ENCODE measurements at places on chromosomes 4 and X.

GRCh38 chrX:38989076-38989475, 187.8 kb downstream of the MID1IP1 start:
- no peak for DNase-seq

DNA sequence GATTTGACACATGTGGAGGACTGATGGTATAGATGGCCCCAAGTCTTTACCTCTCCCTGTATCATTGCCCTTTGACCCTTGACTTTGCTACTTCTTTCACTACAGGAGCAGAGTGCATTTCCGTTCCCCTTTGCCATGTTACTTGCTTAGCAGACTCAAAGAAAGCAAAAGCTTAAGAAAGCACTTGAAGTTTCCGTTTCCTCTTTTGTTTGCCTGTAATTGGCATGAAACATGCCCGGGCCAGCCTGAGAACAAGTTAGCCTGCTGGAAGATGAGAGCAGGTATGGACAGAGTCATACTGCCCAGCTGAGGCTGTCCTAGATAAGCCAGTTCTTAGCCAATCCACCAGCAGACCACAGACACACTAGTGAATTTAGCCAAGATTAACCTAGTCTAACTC, 206.0 kb downstream of the BCOR start:
- DNase-seq = no peak

- DNase-seq = no peak
Measured at GRCh38 chr4:6923507-6923906, 13.9 kb downstream of the TBC1D14 start.

DNA sequence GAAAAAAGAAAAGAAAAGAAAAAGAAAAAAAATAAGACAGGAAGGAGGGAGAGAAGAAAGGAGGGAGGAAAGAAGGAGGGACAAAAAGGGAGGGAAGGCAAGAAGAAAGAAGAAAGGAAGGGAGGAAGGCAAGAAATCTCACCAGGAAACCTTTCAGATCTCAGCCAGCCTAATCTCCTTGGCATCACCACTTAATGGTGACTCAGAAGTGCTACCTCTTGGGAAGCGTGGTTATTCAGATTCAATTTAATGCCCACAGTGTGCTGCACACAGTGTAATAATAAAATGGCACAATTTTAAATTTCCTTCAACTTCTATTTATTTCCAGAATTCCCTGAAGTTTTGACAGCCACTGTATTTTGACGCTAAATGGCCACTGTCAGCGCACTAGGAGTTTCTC, 50.3 kb downstream of the DKK2 start:
- no peak for DNase-seq

- DNase-seq = no peak
Measured at GRCh38 chrX:144681501-144681900, 565.8 kb upstream of the SPANXN1 start.

DNA sequence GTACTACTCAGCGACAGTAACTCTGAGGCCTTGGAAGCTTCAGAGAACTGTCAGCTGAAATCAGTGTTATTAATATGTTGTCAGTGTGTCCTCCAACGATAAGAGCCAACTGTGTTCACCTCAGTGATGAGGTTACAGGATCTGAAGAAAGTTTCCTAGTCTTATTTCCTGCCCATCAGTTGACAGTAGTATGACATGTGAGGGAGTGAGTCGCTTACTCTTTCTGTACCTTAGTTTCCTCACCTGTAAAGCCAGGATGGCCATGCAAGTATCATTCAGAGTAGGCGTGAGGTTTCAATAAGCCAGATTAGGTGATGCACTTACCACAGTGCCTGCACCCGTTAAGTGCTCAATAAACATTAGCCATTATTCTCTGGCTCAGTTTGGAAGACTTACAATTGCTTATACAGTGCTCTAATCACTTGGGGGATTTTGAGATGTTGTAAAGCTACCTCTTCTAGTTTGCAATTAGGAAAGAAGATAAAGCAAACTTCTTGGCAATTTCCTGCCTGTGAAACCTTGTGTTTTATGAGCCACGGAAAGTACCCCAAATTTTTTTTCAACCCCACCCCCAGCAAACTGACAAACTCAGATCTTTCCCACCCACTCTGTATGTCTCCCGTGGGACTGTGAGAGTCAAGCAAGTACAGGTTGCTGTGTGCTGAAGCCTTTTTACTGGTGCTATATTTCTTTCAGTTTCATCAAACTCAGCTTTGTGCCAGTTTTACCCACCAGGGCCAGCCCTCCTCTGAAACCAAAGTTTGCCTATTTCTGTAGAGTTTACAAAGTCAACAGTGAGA, 62.2 kb downstream of the ANXA3 start:
- no peak for DNase-seq

- DNase-seq = no peak
Measured at GRCh38 chr4:61657016-61657415, 456.9 kb downstream of the ADGRL3 start.

GRCh38 chrX:30864383-30864785, 24.7 kb downstream of the TAB3 start:
- no peak for DNase-seq

DNA sequence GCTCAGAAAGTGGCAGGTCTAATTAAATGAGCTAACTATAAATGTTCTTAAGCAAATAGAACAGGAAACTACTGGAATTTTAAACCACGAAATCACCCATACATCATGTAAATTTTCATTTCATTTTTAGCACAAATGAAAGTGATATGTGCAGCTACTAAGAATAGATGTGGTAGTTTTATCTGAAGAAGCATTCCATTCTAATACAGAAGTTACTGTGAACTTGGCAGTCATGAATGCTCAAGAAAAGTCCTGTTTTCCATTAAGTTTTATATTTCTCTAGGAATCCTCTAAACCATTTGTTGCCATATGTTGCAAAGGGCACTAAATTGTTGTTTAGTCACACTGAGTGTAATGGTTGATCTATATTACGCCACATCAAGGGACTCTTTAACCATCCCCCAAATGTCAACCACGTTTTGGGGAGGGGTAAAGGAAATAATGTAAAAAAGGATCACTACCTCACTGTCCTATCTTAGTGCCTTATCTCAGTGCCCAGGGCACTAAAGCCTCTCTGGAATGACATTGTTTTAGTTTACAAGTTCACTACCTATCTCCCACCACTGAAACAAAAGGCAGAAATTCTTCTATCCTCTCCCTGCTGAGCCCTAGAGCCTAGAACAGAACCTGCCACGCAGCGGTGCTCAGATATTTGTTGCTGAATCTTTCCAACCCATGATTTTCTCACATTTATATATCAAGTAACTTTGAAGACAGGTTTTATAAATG, 118.0 kb downstream of the SHISA3 start:
- DNase-seq = no peak

DNA sequence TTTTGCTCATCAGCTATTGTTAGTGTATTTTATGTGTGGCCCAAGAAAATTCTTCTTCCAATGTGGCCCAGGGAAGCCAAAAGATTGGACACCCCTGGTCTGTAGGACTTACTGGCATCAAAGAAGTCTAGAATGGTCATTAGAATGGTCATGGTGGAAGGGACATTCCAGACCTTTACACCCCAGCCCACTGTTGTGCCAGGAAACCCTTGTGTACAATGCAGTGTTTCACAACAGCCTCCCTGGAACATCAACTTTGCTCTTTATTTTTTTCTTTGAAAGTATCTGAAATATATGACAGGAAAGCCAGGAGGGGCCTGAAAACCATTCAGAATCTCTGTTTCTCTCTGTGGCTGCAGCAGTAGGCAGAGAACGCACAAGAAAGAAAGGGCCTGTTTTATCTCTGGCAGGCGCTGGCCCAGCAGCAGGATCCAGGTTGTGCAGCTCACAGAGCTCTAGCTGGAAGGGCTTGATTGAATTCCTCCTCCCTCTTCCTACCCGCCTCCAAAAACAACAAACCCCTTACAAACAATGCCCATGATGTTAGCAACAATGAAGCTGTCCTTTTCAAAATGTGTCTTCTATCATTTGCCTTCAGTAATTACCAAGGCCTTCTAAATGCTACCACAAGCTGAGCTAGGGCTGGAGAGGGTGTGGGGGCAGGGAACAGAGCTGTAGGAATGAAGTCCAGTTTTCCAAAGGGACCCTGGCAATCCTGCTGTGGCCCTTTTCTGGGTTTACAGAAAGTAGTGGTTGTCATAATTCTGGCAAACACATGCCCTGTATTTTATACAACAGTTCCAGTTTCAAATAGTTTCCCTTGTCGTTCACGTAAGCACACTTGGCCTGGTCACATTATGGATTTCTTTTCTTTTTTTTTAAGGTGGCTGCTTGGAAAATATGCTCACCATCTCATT, 32.3 kb upstream of the TFDP3 start:
- no peak for DNase-seq

- DNase-seq = no peak
Measured at GRCh38 chr4:134320048-134320447, 118.5 kb upstream of the PABPC4L start.

DNA sequence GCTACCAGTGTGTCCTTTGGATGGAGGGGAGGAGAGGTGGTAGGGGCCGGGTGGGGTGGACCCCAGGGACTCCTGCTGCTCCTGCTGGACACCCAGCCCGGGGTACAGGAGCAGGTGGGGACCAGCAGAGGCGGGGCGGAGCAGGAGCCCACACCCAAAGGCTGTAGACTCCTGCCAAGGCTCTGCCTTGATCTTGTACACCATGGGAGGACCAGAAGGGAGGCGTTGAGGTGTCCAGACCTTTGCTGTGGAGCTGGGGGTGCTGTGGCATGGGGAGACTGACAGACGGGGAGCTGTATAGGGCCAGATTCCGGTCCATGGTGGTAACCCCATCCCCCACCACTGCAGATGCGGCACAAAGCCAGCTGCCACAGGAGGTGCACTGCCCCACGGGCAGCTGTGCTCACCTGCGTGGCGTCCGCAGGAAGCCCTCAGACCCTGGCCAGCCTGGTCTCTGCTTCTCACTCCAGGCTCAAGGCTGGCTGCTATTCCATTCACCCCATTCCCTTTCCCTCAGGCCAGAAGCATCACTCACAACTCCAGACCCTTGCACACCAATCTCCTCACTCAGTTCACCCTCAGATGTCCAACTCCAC, 5.0 kb upstream of the SLC26A1 start:
- DNase-seq = no peak

GRCh38 chrX:153739754-153740486, 15.3 kb downstream of the ABCD1 start:
- DNase-seq = no peak

DNA sequence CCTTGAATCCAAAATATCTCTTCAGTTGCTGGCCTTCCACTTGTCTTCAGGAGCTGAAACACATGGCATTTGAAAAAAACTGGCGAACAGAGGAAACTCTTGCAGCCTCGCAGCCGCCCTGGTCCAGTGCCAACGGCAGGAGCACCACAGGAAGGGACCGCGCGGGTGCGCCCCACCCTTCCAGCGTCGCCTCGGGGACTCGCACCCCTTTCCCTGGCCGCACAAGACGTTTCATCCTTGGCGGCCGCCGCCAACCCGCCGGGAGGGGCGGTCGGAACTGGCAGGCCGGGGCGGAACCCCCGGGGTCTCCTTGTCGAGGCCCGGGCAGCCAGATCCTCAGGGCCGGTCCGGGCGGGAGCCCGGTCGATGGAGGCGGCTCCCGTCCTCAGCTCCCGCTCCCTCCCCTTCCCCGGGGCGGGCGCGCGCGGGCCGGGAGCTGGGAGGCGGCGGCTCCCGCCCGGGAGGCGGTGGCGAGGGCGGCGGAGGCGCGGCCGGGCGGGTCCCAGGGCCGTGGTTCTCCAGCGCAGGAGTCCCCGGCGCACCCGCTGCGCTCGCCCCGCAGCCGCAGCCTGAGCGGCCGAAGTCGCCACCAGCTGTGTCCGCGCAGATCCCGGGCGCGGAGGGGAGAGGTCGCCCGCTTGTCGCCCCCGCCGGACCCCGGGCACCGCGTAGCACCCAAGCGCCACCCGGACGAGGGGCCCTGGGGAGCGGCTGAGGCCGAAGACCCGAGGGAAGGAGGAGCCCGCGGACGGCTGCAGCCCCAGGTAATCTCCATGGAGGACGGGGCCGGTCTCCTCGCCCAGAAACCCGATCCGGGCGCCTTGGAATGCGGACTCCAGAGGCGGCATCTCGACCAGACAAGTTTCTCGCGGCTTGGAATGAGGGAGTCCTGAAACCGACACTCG, 886 bp upstream of the NDST3 start:
- peak; percentile 27 for DNase-seq

- no peak for DNase-seq
Measured at GRCh38 chrX:110201799-110202198, 116.1 kb downstream of the AMMECR1 start.

DNA sequence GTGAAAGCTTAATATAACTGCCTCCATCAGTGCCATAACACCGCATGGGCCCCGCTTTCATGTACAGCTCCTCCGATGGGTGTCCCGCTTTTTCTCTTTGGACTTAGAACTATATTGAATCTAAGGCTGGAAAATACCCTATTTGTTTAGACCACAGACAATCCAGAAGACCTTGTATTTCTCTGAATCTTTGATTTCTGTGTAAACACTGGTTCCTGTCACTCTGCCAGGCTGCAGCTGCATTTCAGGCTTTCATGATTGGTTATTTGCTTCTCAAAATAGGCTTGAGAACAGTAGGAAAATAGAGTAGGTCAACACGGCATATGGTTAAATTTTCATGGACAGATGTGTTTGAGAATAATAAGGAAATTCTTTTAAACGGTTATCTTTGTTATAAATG, 80.0 kb downstream of the NWD2 start:
- no peak for DNase-seq

- DNase-seq = no peak
Measured at GRCh38 chr4:113457886-113458285, 303.7 kb downstream of the CAMK2D start.

DNA sequence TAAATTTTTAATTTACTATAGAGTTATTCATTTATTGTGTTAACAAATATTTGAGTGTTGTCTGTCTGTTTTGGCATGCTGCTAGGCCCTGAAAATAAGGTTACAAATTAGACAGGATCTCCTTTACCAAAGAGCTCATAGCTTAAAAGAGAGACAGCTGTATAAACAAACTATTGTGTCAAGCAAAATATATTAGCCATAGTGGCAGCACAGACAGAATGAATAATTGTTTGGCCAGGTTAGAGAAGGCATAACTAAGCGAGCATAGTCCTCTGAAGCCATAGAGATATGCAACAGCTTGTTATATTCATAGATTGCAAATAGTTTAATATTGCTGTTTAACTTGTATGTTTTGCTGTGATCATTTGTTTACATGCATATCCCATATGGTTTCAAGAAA, 66.7 kb upstream of the NDUFC1 start:
- no peak for DNase-seq

DNA sequence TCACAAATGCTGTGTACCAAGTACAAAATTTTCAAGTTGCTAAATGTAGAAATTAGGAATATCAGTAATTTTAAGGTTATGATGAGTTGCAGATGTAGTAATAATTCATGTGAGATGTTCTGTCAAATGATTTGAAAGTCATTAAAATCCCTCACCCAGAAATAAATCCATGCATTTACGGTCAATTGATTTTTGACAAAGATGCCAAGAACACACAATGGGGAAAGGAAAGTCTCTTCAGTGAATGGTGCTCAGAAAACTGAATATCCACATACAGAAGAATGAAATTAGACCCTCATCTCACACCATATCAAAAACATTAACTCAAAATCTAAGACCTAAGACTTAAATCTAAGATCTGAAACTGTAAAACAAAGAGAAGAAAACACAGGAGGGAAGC, 12.9 kb upstream of the BMPR1B start:
- DNase-seq = no peak

DNA sequence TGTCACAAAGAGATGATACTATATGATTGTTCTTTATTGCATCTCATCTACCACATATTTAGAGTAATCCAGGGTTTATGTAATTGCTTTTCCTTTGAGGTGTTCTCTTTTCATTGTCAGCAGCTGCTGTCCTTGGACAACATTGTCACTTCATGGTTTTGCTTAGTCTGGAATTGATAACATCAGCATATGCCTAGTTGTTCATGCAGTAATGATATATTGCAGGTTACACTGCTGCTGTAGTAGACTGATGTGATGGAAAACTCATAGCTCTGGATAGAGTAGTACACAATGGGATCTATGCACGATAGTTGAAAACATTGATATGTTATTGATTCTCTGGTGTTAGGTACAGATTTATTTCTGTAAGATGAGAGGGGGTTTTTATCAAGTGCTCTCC, 13.7 kb downstream of the NEIL3 start:
- no peak for DNase-seq

All from psoas muscle (tissue), 8 donors.